ENCODE measurements at places on chromosomes 7 and 10.

DNA sequence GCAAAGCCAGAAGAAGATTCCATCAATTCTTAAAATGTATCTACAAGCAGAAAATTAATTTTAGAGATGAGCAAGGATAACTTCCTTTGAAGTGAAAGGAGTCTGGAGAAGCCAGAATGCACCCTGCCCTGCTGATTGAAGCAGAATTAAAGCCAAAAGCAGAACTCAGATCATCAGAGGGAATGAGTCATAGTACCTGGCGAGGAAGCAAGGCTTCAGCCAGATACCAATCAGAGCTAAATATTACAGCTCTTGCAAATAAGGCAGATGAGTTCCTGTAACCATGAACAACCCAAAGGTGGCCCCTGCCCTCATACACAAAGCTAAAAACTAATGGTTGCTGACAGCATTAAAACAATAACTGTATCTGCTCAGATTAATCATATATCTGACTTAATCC lies 10.4 kb downstream of the HTR7 start:
- no peak for DNase-seq

- no peak for DNase-seq
These were observed at the start of gene MRLN for GRCh38 chr10:59753267-59753666. Gene MRLN, minus strand, starts transcription at chr10:59753455.

- DNase-seq, result no peak
These were observed 82.5 kb downstream of the CPVL start for GRCh38 chr7:29063872-29064271.

DNA sequence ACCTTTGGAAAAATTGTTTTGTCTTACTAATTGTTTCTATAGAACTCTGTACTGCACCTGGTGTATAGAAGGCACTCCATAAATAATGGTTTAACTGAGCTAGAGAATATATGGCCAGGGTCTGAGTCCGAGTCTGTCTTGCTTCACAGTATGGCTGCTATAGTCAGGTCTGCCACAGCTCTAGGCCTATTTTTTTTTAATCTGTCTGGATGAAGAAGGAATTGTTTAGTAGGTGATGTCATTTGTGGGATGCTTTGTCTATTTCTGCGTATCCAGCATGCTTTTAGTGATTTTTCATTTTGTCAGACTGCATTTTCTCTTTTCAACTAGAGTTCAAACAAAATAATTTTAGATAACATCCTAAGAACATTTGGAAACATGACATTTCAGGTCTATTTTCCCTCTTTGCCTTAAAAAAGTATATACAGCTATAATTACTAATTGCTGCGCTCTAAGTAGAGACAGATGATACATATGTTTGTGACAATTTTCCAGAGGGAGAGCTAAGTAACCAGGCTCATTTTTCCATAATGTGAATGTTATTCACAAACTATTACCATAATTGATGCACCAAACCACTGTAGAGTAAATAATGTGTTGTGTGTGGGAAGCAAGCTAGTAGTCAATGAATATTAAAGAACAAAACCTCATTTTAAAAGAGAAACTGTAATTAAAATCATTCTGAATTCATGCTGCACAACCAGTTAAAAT lies 361.7 kb downstream of the AUTS2 start:
- DNase-seq, result no peak

DNA sequence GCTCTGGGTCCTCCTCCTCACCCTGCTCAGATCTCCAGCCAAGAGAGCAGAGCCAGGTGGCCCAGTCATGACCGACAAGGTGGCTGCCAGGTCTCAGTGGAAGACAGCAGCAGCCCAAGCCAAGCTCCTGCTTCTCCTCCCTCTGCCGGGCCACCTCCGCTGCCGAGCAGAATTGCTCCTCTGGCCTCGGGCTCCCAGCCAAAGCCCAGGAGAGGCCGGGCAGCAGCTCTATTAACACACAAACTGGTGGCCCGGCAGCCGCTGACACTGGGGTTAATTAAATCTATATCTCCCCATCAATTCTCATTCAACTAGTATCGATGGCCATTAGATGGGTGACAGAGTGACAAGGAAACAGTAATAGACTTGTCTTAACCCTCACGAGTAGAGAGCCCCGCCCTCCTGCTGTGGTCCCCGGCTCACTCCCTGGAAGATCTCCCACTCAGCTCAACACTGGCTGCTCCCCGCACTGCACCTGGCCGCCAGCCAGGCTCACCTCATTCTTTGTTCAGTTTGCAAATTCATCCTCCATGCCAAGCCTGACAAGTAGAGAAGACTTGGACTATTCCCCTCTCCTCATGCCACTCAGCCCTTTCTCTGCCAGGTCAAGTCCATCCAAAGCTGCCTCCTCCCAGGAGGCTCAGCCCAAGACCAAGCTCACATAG lies 74.1 kb upstream of the UNC5B start:
- no peak for DNase-seq

DNA sequence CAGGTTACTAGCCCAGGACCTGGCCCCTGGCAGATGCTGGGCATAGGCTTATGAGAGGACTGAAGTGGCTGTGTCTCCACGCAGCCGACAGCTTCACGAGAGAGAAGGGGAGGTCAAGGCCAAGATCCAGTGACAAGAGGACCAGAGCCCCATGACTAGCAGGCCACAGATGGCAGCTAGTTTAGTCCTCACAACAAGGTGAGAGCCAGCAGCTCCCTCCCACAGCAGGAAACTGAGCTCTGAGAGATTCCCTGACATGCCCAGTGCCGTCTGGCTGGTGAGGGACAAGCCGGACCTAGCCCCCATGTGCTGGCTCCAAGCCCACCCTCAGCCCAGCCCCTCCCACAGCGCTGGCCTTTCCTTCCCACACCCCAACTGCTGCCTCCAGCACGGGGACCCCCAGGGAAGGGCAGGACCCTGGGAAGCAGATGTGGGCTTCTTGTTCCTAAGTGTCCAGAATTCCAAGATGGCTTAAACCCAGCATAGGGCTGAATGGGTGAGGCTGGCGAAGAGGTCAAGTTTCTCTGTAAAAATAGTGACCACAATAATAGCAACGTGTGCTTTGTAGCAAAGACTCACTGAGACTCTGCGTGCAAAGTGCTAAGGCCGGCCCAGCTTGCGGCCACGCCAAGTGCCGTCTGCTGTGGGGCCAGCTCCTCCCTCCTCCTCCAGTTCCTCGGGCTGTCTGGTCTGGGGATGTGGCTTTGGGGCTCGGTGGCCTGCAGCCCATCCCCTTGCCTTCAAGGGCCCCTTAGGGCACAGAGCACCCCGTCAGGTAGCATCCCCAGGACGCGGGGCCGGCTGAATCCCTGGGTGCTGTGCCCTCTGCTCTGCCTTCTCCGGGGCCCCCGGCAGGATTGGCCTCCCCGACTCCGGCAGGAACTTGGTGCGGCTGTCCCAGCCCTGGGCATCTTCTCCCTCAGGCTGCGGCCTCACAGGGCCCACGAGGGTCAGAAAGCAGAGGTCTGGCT lies 7.8 kb upstream of the FAM20C start:
- no peak for DNase-seq

DNA sequence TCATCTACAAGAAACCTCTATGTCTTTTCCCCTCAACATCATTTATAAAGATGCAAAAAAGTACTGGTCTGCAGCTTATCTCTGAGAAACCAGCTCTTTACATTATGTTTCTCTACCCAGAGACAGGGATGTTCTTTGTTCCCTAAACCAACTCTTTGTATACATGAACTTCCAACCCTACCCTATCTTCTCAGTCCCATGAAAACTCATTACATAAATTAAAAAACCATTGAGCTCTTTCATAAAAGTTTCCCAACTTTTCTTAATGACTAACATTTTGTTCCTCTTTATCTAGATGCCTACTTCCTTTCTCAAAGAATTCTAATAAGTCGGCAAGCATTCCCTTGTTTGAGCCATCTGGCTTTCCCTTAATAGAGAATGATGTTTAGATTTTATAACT lies 192.8 kb upstream of the AGK start:
- DNase-seq, result no peak
